Dermis microvascular lymphatic vessel endothelial cell (primary cell): ENCODE measurements at places on chromosomes 5 and 9. TPM values are rescaled to one million over a fixed set of nuclear protein-coding genes. Genes with fewer than 3 reads are reported as not detected.

DNA sequence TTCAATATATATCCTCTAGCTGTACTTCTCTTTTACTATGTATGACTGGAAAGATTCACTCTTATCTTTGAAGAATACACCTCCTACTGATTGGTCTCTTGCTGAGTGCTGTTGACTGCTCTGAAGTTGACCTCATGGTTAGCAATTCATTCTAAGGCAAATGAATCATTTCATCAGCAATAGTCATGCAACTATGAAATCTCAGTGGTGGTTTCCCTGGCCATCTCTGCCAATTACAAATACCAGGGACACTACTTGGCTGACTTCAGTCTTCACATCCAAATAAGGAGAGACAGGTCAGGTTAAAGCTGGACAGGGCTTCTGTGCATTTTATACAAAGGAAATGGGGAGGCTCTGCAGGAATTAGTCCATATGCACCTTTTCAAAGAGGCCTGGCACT is 333.5 kb upstream of the ACTBL2 start:
- DNase-seq: peak; percentile 87

GRCh38 chr5:66209794-66210193 is 65.7 kb downstream of the SREK1 start:
- DNase-seq: no peak

ZNF883 gene
- total RNA-seq: 0.13 and 0.38 TPM in 2 replicates

DNA sequence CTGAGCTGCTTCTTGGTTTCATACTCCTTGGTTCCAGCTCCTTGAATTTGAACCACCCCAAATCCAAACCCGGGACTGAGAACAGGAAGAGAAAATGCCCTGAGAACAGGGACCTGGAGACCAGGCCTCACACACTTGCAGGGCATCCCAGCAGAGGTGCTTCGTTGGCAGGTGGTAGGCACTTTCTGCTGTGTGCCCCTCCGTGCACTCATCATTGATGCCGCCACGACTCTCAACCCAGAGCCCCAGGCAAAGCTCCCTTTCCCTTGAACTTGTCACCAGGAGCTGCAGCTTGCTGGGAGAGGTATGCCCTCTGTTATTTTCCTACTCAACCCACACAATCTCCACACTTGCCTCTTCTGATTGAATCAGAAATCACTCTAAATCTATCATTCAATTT is 217.8 kb upstream of the IRX1 start:
- DNase-seq: no peak

SMIM32 gene
- total RNA-seq: not detected in 2 replicates

ADAMTS6 gene
- 40.7 and 46.5 TPM in 2 replicates for total RNA-seq

DNA sequence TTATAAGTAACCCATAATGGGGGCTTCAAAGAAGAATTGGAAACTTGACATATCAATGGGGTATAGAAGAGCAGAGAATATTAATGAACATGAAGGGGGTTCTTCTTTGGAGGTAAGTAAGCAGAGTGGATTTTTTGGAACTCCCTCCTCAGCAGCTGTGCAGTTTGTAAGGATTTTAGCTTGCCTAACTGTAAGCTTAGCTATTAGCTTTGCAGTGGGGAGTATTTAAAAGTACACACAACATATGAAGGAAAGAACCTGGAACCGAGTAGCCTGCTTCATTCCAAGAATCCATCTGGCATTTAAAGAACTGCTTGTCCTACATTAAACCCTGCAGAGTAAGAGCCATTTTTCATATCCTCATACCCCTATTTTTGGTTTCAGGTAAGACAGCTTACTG is 2.2 kb upstream of the PBX3 start:
- DNase-seq: no peak

DNA sequence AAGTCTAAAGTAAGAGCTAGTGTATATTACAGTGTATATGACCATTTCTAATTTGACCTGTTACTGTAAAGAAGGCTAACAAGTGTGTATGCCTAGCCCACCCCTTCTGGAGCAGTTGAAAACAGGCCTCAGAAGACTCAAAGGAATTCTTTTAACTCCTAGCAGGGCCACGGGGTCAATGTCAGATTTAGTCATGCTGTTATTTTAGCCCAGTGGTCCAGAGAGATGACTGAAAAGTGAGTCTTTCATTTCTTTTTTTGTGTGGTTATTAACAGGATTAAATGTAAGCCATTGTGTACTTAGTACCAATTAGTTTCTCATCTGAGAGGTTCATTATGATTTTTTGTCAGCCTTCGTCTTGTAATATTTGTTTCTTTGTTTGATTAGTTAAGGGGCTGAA is 24.4 kb downstream of the ZCCHC7 start:
- DNase-seq: peak; percentile 57

TAF11L10 gene
- total RNA-seq: not detected in 2 replicates

ABO gene
- total RNA-seq: 0.39 and 0.63 TPM in 2 replicates

DNA sequence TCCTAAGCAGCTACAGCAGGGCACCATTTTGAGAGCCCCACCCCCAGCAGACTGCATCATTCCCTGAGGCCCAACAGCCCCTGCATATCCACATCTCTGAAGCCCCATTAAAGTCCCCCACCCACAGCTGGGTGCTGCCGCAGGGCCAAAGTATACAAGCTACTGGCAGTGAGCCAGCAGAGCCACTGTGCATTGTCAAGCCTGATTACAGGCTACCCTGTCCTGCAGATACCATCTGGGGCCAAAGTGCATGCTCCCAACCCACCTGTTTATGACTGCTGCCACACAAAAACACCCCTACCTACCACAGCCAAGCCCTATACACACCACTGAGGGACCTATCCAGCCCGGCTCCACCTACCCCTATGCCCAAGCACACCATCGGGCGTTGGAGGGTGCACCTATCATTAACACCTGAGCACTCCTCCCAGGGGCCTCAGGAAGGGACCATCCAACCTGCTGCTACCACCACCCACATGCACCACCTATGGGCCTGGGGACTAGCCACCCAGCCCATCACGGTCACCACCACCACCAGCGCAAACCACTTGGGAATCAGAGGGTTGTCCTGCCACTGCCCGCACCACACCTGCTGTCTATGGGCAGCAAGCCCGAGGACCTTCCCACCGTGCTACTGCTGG is 105.0 kb downstream of the PLPP1 start:
- no peak for DNase-seq

DNA sequence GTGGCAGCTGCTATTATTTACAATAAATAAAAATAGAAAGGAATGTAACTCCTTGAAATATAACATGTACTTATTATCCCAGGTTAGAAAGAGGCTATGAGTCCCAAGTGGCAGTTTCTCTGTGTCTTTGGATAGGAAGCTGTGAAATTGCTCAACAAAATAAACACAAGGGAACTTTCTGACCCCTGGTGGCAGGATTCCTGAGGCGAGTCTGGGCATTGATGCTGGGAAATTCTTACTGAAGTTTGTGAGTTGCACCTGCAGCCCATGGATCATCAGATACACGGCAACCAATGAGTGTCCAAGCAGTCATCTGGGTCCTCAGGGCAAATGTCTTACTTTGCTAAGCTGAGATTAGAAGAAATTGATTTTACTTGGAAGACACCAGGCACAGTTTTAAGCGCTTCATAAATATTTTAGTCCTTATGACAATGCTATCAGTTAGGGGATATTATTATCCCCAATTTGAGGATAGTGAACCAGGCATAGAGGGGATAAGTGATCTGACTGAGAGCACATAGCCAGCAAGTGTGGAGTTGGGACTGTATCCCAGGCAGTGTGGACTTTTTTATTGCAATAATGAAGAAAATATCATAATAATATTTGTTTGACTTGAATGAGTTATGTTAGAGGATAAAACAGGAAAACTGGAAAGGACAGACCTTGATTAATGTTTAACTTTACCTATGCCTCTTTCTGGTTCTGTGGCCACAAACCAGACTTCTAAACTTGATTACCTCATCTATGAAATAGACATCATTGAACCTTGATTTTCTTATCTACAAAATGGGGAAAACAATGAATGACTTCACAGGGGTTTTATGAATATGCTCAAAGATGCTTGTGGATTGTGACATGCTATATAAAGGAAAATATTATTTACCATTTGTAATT is 265.5 kb upstream of the ADAMTSL1 start:
- DNase-seq: peak; percentile 42

IFNA21 gene
- not detected in 2 replicates for total RNA-seq

DNA sequence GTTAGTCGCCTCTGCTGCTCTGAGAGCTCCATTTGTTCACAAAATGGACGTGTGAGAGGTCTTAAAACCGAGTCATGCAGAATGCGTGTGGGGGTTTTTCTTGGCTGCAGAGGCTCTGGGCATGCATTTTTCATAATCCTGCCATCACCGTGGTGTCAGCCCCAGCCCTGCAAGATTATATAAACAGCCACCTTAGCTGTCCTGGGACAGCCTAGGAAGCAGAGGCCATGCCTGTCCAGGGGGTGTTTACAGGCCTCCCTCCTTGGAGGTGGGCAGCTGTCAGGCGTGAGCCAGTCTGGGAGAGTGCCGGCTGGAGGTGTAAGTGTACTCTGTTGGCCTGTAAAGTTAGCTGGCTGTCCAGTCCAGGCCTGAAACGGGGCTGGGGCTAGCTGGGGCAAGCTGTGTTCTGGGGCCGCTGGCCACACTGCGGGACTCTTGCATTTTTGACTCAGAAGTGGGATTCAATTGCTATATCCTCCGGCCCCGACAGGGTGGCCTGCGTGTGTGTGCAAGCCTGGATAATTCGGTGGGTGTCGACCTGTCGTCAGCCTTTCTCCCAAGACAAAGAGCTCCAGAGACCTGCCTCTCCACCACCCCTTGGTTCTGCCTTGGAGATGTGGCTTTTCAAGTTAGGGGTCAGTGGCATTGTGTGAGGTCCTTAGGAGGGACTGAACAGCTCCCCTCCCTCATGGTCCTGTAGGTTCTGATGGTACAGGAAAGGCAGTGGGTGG is 2.4 kb downstream of the WNK2 start:
- DNase-seq: no peak

GRCh38 chr9:92377876-92378275 is 26.5 kb downstream of the OGN start:
- DNase-seq: no peak

DNA sequence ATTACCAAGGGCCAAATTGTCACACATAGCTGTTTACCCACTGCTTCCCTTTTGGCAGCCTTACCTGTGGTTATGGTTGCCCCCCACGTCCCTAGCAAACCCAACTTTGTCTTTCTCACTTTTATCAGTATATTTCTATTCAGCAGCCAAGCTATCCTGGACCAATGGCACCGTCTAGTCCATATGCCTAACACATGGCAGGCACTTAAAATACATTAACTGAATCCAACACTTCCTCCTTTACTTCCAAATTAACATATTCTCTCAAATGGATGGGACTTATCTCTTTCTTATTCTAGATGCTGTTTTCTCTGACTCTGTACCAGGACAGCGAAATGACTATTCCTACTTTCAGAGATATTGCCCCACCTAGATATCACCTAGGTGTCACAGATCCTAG is 50.9 kb upstream of the SLC44A1 start:
- no peak for DNase-seq

- DNase-seq: no peak
Observed at GRCh38 chr5:32734827-32735378, 23.8 kb downstream of the NPR3 start.

GRCh38 chr9:127762111-127762676 is 16.3 kb downstream of the SH2D3C start:
- DNase-seq: peak; percentile 71

- DNase-seq: peak; percentile 61
Observed at GRCh38 chr9:6827439-6828145, 69.8 kb downstream of the KDM4C start.

- no peak for DNase-seq
Observed at GRCh38 chr9:131138676-131139075, 13.3 kb downstream of the NUP214 start.

DNA sequence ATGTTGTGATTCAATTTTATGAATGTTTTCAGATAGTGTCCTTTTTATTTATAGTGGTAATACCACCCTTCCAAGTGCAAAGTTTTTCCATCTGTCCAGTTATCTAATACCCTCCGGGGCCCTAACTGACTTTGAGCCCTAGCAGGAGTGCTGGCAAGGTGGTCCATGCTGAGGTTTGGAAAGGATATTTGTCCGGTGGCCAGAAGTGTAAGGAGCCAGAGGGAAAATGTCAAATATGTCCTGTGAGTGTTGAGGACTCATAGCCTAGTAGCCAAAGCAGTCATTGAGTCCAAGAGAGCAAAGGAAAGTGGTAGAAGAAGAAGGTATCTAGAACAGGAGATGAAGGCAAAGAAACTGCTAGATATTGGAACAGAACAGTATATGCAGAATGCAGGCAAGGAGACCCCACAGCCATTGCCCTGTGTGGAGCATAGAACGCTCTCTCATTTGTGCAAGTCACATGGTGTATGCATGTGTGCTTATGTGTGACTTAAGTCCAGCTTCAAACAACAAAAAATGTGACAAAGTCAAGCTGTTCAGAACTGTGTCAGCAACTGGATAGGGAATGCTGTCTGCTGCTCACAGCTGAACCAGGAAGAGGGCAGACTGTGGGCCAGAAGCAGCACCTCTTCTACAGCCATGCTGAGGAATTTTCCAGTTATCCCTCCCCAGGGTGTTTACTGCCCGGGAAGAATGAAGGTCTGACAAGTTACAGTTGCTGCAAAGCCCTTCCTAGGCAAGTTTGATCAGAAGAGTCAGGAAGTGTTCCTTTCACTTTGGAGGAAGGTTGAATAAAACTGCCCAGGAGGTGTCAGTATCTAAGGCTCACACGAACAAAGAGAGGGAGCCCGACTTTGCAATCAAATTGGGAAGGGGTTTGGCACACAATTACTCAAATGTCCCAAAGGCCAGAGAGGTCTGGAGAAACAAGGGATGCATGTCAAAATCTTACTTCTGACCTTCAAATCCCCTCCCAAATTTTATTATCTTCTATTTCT is 463.3 kb upstream of the DMAC1 start:
- DNase-seq: no peak

- no peak for DNase-seq
Observed at GRCh38 chr9:75365196-75365595, 276.9 kb downstream of the OSTF1 start.

ANKRD33B gene
- 2.1 TPM in 2 replicates for total RNA-seq

DNA sequence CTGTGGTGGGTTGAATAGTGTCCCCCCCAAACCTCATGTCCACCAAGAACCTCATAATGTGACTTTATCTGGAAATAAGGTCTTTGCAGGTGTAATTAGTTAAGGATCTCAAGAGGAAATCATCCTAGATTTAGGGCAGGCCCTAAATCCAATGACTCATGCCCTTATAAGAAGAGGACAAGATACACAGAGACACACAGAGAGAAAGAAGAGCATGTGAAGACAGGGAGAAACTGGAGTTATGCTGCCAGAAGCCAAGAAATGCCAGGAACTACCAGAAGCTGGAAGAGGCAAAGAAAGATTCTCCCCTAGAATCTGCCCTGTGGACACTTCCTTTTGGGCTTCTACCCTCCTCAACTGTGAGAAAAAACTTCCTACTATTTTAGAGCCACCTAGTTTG is 8.8 kb downstream of the FAM13B start:
- no peak for DNase-seq

DNA sequence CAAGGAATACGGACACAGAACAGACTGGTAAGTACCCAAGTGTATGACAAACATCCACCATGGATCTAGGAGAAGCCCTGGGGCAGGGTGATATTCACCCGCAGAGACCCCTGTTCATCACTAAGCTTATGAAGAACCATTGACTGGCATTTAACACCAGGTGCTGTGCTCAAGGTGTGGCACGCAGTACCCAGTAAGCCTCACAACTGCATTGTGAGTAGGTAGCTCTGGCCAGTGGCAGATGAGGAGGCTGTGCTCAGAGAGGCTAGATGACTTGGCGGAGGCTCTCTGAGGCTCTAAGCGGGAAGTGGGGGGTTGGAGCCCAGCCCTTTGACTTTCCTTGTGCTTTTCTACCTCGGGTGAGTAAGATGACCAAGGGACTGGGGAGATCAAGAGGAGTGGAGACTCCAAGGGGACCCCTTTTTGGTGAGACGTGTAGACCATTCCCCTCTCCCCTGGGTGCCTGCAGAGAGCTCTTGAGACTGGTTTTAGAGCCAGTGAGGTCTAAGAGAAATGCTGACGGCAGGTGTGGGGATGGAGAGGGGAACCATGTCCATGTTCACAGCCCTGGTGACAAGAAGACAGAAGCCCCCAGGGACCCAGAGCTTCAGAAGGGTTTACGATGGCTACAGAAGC is 70.8 kb downstream of the IL6ST start:
- DNase-seq: no peak
